ENCODE measurements at places on chromosomes 11 and 22.

- no peak for DNase-seq
Observed at GRCh38 chr11:76830639-76831327, 29.9 kb upstream of the ACER3 start.

DNA sequence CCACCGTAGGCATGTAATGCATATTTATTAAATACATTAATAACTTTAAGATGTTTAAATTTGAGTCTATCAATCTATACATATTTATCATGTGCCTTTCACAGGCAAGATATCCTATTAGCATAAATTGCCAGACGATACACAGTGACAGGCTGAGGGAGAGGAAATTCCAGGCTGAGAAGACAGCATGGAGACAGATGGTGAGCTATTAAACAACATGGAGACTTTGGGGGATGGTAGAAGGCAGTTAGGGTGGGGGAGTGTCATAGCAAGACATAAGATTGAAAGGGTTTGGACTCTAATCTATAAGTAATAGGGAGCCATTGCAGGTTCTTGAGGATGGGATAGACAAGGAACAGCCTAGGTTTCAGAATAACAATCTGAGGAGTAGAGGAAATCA lies 138.5 kb downstream of the NXPE2 start:
- DNase-seq, result no peak

DNA sequence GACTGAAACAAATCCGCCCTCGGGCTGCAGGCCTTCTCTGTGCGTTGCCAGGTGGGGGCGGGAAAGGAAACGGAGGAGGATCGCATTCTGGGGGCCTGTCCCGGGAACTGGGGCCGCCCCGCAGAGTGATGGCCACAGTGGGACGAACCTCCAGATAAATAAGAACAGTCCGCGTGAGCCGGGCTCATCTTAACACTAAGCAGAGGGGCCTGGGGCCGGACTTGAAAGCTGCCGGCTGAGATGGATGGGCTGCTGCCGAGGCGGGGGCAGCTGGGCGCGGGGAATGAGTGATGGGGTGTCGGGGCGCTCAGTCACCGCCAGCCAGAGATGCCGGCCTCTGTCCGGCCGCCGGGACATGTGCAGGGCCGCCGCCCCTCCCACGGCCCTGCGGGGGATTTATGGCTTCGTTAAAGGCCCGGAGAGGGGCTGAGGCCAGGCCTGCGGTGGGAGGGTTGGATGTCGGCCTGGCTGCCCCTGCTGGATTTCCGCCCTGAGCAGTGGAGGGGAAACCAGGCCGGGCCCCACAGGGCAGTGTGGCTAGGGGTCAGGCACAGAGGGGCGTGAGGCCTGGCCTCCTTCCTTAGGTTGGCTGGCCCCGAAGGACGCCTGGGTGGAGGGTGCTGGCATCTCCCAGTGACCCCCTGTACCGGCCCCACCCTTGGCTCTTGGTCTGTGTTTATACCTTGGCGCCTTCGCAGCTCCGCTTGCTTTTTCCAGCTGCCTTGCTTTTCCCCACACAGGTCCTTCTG lies 45.3 kb upstream of the CD82 start:
- DNase-seq, result no peak

DNA sequence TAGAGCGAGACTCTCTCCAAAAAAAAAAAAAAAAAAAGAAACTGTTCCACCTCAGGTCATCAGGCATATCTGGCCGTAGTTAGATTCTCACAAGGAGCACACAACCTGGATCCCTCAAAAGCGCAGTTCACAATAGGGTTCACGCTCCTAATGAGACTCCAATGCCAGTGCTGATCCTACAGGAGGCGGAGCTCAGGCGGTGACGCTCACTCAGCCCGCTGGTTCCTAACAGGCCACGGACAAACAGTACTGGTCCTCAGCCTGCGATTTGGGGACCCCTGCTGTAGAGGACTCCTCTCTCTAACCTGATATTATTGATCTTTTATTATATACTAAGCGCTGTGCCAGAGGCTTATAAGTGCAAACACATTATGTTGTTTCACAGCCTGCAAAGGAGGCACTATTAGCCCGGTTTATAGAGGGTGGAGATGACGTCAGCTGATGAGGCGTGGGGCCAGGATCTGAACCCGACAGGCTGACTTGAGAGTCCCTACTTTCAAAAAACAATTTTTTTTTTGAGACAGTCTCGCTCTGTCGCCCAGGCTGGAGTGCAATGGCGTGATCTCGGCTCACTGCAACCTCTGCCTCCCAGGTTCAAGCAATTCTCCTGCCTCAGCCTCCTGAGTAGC lies 4.9 kb upstream of the MAFF start:
- DNase-seq, result no peak

GRCh38 chr11:65641297-65642013 lies 3.6 kb downstream of the SIPA1 start:
- no peak for DNase-seq

GRCh38 chr11:45937916-45938315 lies 15.5 kb downstream of the LARGE2 start:
- no peak for DNase-seq

DNA sequence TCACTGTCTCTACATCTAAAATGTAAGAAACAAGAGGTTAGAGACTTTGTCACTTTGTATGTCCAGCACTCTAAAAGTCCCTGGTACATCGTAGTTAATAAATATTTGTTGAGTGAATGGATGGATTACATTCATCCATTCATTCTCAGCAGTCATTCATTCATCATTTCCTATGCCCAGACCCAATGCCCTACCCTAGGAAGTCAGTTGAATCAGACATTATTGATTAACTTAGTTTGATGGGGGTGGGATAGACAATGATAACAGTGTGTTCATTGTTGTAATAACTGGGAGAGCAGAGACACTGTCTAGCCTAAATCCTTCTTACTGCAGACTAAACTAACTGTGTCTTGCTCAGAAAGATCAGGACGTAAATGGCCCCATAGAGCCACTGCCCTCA lies 1.2 kb upstream of the CENPM start:
- no peak for DNase-seq

DNA sequence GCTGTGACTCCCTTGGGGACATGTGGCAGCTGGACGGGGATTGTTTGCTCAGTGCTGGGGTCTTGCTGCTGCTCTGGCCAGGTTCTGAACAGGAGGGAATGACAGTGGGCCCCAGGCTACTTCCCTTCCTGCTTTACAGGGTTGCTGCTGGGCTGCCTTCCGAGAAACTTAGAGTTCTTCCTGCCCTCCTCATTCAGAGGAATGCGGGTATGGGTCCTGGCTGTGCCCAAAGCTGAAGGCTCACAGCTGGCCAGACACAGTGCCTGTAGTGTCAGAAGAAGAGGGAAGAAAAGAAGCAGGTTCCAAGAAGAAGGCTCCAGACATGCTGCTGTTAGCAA lies 108.3 kb upstream of the PARVA start:
- DNase-seq, result no peak

DNA sequence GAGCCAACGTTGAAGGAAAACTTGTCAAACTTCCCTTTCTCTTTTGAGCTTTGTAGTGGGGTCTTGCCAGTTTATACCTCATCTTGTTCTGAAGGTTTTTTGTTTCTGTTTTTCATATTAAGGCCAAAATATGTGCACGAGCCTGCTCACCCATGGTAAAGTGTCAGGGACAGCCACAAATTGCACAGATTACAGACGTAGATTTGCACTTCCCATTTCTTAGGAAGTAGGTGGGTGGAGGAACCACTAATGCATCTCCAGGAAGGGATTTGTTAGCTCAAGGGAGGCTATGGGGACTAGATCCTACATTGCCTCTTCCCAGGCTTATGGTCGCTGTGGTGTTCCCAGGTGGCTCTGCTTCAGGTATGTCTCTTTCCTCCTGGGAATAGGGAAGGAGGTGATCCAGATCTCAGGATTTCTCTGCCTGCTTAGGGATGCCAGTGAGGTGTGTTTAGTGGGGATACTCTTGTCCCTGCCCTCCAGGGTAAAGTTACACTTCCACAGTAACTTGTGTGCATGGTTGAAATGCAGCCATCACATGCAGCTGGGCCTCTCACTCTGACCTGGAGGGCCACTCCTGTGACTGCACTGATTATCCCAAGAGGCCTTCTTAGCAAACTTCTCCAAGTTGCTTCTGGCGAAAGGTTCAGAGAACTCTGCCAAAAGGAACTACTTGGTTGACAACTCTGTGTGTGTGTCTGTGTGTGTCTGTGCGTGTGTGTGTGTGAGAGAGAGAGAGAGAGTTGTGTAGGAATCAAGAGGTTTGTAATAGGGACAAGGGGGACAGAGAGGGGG lies 9.8 kb downstream of the PPFIBP2 start:
- DNase-seq, result no peak

- DNase-seq, result no peak
Observed at GRCh38 chr11:92495107-92495793, 270.6 kb downstream of the FAT3 start.

DNA sequence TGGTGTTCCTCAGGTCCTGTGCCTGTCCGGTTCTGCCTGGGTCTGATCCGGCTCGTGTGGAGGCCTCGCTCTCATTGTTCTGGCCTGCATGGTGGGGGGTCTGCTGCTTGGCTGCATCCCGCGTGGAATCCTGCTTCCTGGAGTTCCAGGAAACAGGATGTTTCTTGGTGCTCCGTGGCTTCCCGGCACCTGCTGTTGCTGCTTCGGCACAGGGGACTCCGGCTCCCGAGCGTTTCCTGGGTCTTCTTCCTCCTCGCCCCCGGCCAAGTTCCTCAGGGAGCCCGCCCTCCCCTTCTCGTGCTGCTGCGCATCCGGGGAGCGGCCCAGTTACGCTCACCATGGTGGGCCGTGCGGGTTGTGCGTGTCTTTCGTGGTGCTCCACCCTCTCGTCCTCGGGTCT lies 29.9 kb downstream of the GLB1L2 start:
- no peak for DNase-seq

DNA sequence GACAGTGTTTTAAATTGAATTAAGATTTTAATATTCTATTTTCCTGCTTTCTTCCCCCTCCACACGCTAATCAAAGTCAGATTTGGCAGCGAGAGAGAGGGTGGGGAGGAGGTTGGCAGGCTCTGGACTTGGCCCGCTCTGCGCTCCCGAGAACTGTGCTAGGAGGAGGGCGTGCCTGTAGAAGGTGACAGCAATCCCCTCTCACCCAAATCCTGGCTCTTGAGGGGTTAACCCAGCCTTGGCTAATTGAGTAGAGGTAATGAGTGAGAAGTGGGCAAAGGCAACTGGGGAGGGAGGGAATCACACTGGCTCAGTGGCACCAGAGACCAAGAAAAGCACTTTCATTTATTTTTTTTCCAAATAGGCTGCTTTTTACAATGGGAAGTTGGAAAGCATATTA lies 42.2 kb downstream of the BUD13 start:
- DNase-seq, result peak; percentile 50

DNA sequence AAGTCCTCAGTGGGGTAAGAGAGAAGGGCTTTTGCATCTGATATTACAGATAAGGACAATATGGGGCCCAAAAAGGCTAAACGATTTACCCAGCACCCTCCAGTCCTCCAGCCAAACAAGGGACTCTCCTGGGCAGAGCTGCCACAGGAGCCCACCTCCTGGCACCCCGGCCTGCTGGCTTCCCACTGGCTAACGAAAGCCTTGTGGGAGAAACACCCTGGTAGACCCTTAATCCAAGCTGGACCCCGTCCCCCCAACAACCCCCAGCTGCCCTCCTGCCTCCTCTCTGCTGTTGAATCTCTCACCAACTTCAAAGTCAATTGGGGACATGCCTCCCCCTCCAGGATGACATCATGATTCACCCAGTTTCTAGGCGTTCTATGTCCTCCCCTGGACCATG lies 10.8 kb downstream of the C1QTNF6 start:
- DNase-seq, result no peak

DNA sequence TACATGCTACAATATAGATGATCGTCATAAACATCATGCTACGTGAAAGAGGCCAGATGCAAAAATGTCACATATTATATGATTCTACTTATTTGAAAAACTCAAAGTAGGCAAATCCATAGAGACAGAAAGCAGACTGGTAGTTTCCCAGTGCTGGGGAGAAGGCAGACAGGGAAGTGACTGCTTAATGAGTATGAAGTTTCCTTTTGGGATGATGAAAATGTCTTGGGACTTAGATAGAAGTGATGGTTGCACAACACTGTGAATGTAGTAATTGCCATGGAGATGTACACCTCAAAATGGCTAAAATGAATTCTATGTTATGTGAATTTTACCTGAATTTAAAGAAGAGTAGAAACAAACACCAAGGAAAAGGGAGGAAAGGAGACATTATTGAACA lies 45.2 kb upstream of the EHF start:
- DNase-seq, result no peak

- DNase-seq, result no peak
Observed at GRCh38 chr11:62146476-62147200, 22.8 kb downstream of the INCENP start.

DNA sequence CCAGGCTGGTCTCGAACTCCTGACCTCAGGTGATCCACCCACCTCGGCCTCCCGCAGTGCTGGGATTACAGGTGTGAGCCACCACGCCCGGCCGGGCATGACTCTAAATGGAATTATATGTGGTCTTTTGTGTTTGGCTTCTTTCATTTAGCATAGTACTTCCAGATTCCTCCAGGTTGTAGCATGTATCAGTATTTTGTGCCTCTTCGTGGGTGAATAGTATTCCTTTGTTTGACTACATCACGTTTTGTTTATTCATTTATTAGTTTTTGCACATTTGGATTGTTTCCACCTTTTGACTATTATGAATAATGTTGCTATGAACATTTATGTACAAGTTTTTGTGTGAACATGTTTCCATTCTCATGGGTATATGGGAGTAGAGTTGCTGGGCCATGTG lies 24.4 kb downstream of the QSER1 start:
- no peak for DNase-seq

- no peak for DNase-seq
Observed at GRCh38 chr11:130192845-130193267, 33.3 kb downstream of the ST14 start.

- peak; percentile 76 for DNase-seq
Observed at GRCh38 chr11:34492806-34493414, 20.7 kb downstream of the ELF5 start.

DNA sequence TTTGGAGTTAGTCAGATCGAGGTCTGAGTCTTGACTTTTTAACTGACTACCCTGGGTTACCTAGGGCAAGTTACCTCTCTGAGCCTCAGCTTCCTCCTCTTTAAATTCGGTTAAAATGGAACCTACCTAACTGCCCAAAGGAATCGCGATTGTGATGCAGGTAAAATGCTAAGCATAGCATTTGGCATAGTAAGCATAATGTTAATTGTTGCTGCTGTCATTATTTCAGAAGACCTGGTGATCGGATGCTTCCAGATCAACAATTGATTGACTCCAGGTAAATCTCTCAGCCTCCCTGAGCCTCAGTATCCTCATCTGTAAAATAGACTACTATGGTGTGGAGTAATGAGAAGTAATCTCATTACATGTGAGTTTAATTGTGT lies 550 bp upstream of the SLC43A1 start:
- DNase-seq, result no peak

DNA sequence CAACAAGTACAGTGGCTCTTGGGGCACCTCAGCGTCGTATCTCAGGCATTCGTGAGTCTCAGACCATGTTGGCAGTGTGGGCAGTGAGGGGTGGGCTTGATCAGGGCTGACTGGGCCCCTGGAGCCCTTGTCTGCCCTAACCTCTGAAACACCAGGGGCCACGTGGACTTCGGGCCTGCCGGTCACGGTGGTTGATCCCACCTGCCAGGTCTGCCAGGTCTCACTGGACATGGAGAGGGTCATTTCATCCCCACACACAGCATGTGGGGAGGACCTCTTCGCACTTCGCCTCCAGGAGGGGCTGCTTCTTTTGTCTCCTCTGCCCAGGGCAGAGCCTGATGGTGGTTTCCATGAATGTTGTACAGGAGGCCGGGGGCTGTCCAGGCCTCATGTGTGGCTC lies 77.1 kb downstream of the MPPED1 start:
- DNase-seq, result no peak

GRCh38 chr22:40289991-40290459 lies 56.3 kb upstream of the ADSL start:
- DNase-seq, result no peak
